ENCODE measurements at places on chromosomes 3 and 15. TPM values are rescaled to one million over a fixed set of nuclear protein-coding genes. Genes with fewer than 3 reads are reported as not detected.
A peak's percentile ranks its signal among the peaks of the same experiment; 100 is the strongest.

DNA sequence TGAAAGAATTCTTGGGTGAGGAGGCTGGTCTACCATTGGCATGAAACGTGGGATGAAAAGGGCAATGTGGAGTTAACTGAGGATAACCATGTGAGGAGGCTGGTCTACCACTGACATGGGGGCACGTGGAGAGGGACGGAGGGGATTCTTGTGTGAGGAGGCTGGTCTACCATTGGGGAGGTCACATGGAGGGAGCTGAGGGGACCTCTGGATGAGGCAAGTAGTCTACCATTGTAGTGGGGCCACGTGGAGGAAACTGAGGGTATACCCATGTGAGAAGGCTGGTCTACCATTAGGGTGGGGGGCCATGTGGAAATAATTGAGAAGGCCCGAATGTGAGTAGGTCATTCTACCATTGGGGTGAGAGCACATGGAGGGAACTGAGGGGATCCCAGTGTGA, 154.1 kb downstream of the FBLN2 start:
- H3K27me3 ChIP-seq = no peaks in the 10 kb centered on the region
- H3K27ac ChIP-seq = no peak overlapping the region
- H3K4me3 ChIP-seq = no peak overlapping the region

DNA sequence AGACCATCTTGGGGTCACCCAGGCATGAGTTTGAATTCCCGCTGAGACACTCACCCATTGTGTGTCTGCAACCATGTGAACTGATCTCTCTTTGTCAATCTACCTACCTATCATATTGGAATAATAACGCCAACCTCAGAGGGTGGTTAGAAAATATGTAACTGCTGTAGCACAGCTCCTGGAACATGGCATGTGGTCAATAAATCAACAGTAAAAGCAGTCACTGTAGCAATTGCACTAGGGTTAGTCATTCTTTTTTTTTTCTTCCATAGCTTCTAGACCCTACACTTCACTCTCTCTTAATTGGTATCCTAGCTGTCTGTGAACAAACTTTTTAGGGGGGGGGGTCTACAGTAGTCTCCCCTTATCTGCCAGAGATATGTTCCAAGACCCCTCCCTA, 64.2 kb upstream of the SLCO2A1 start:
- H3K27me3 ChIP-seq = no peaks in the 10 kb centered on the region
- no peaks in the 10 kb centered on the region for H3K36me3 ChIP-seq
- DNase-seq = no peak
- H3K4me3 ChIP-seq = no peak overlapping the region
- H3K27ac ChIP-seq = no peak overlapping the region

- no peaks in the 10 kb centered on the region for H3K27me3 ChIP-seq
- peaks cover 57% of the 10 kb centered on the region for H3K4me1 ChIP-seq
- H3K36me3 ChIP-seq = peaks cover 33% of the 10 kb centered on the region
- H3K4me3 ChIP-seq = no peak overlapping the region
- no peak for DNase-seq
- no peak overlapping the region for H3K27ac ChIP-seq
Observed at GRCh38 chr15:38528294-38528693, 36.3 kb downstream of the RASGRP1 start.

- H3K4me1 ChIP-seq = no peaks in the 10 kb centered on the region
- H3K4me3 ChIP-seq = no peak overlapping the region
- peaks cover 6% of the 10 kb centered on the region for H3K27me3 ChIP-seq
- H3K27ac ChIP-seq = no peak overlapping the region
Observed at GRCh38 chr3:126352476-126353454, 4.4 kb downstream of the KLF15 start.

- H3K27ac ChIP-seq = no peak overlapping the region
- H3K4me1 ChIP-seq = peaks cover 24% of the 10 kb centered on the region
- H3K36me3 ChIP-seq = no peaks in the 10 kb centered on the region
- no peak for DNase-seq
Observed at GRCh38 chr3:125356140-125357026, 18.7 kb downstream of the ZNF148 start.

- peak overlapping the region; percentile 99 for H3K27ac ChIP-seq
- peak overlapping the region; percentile 91 for H3K4me3 ChIP-seq
- H3K27me3 ChIP-seq = no peaks in the 10 kb centered on the region
- H3K36me3 ChIP-seq = no peaks in the 10 kb centered on the region
- peaks cover 38% of the 10 kb centered on the region for H3K4me1 ChIP-seq
- DNase-seq = no peak
Observed at GRCh38 chr15:55319537-55320237, 665 bp downstream of the PIGB start.

GRCh38 chr3:134817297-134817696, 22.2 kb downstream of the EPHB1 start:
- no peak overlapping the region for H3K27ac ChIP-seq
- no peaks in the 10 kb centered on the region for H3K36me3 ChIP-seq
- DNase-seq = no peak
- H3K4me3 ChIP-seq = no peak overlapping the region
- no peaks in the 10 kb centered on the region for H3K4me1 ChIP-seq

DNA sequence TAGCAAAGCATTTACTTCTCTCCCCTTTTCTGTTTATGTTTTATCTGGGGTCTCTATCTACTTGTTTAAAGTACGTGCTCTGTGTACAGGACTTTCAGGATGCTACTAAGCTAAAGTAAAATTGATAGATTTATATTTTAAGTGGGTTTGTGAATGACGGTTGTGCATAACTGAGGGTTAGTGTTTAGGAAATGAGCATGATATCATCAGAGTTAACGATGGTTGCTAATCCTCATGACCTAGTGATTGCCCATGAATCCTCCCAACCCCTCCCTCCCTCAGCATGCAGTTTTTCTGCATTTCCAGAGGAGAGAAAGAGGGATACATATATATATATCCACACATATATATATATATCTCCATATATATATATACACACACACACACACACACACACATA, 957.2 kb downstream of the TUSC7 start:
- H3K36me3 ChIP-seq = no peaks in the 10 kb centered on the region
- no peak overlapping the region for H3K4me3 ChIP-seq
- no peaks in the 10 kb centered on the region for H3K27me3 ChIP-seq
- H3K27ac ChIP-seq = no peak overlapping the region

DNA sequence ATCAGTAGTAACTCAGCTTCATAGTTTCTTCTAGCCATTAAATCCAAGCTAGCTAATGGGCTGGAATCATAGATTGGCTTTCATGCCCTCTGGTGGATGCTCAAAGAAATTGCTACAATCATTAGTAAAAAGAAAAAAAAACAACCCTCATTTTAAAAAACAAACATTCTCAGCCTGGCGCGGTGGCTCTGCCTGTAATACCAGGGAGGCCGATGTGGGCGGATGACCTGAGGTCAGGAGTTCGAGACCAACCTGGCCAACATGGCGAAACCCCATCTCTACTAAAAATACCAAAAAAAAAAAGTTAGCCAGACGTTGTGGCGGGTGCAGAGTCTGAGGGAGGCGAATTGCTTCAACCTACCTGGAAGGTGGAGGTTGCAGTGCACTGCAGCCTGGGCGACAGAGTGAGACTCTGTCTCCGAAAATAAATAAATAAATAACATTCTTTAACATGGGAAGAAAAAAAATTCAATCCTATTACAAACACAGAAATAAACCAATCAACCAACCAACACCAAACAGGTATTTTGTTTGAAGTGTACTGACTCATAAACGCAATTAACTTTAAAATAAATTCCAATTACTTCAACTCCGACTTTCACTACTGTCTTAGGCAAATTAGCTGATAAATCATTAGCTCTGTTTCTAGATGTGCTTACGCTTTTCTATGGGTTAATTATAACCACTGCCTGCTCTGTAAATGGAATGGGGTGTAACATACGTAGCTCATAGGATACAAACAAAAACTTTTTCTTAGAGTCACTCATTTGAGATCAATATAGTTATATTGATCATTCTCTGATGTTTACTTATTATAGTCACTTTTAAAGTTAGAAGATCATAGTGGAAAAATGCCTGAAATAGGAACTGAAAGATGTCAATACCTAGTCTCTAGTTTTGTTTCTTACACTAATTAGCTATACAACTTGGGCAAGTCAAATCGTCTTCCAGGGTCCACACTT, 24.9 kb downstream of the TMEM207 start:
- no peaks in the 10 kb centered on the region for H3K27me3 ChIP-seq
- no peak for DNase-seq
- H3K36me3 ChIP-seq = no peaks in the 10 kb centered on the region
- no peak overlapping the region for H3K4me3 ChIP-seq

GRCh38 chr3:186260726-186261125, 101.3 kb downstream of the DGKG start:
- no peak overlapping the region for H3K27ac ChIP-seq
- no peaks in the 10 kb centered on the region for H3K4me1 ChIP-seq
- H3K36me3 ChIP-seq = no peaks in the 10 kb centered on the region
- DNase-seq = no peak

- no peaks in the 10 kb centered on the region for H3K36me3 ChIP-seq
- no peak overlapping the region for H3K27ac ChIP-seq
- H3K4me3 ChIP-seq = no peak overlapping the region
- H3K4me1 ChIP-seq = no peaks in the 10 kb centered on the region
Observed at GRCh38 chr3:115931581-115931980, 308.3 kb downstream of the GAP43 start.

GRCh38 chr3:115081444-115081843, 65.6 kb downstream of the ZBTB20 start:
- no peaks in the 10 kb centered on the region for H3K27me3 ChIP-seq
- no peaks in the 10 kb centered on the region for H3K36me3 ChIP-seq
- H3K4me3 ChIP-seq = no peak overlapping the region
- H3K4me1 ChIP-seq = no peaks in the 10 kb centered on the region
- no peak for DNase-seq

DNA sequence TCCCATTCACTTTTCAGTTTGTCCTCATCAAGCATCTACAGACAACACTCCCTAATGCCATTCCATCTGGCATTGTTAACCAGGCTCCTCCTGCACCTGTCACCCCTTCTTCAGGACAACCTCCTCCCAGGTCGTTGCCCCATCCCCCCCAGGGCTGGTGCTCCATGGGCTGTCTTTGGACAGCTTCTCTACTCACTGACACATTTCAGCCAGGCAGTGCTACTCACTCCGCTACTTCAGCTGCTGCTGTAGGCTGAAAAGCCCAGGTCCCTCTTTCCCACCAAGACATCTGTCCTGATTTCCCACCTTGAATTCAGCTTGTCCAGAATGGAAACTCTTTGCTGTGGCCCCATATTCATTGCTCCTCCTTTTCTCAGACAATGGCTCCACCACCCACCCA, 61.9 kb downstream of the ADAMTS17 start:
- no peak overlapping the region for H3K27ac ChIP-seq
- H3K27me3 ChIP-seq = no peaks in the 10 kb centered on the region
- H3K4me3 ChIP-seq = no peak overlapping the region
- no peak for DNase-seq
- H3K36me3 ChIP-seq = no peaks in the 10 kb centered on the region

Gene LMLN
- 7.3 TPM for total RNA-seq

Gene AMOTL2
- not detected for total RNA-seq

Gene EXD1
- total RNA-seq = not detected

Gene ZNF502
- total RNA-seq = 1.7 TPM

Gene TMEM40
- not detected for total RNA-seq

Gene FAM107A
- not detected for total RNA-seq

Gene PLA2G4E
- total RNA-seq = not detected

Gene AP3B2
- total RNA-seq = 0.61 TPM
